RWPE1 (cell line): ENCODE measurements at places on chromosomes 12 and 14.

- DNase-seq = peak; percentile 81
Observed at GRCh38 chr12:104219361-104219892, 3.8 kb downstream of the TXNRD1 start.

- DNase-seq = no peak
Observed at GRCh38 chr12:111650912-111651311, 34.8 kb downstream of the BRAP start.

GRCh38 chr14:99118046-99118721, 153.8 kb downstream of the BCL11B start:
- no peak for DNase-seq

DNA sequence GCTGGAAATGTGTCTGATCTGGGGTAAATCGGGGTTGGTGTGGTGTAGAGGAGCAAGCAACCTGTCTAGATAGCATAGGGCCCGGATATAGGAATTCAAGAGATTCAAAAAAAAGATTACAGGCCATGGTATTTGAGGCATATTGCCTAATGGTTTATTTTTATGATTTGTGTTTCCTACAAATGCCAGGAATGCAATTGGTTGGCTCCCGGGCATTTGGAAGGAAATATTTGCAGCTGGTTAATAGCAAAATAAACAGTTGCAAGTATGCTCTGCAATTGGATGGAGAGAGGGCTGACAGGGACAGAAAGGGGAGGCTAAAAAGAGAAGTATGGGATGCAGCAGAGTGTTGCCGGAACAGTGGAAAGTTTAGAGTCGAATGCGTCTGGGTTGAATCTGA, 315.6 kb upstream of the ATP2B1 start:
- no peak for DNase-seq

GRCh38 chr14:64879635-64880220, at the start of gene SPTB:
Gene SPTB, minus strand, starts transcription at chr14:64879907. Its CDS starts 56,813 bp downstream, at chr14:64823094.
- peak; percentile 10 for DNase-seq

DNA sequence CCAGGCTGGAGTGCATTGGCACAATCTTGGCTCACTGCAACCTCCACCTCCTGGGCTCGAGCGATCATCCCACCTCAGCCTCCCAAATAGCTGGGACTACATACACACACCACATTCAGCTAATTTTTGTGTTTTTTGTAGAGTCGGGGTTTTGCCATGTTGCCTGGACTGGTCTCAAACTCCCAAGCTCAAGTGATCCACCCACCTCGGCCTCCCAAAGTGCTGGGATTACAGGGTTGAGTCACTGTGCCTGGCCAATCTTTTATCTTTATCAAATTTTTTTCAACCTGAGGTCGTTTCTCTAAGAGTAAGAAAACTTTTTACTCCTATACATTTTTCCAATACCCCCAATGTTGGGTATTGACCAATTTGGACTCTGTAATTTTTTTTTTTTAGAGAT, 40.0 kb upstream of the NAP1L1 start:
- no peak for DNase-seq

- DNase-seq = no peak
Observed at GRCh38 chr14:36517242-36518030, 2.6 kb downstream of the NKX2-1 start.

- DNase-seq = no peak
Observed at GRCh38 chr14:56294128-56294527, 175.9 kb downstream of the PELI2 start.

GRCh38 chr12:129296671-129297070, 443.4 kb downstream of the GLT1D1 start:
- DNase-seq = no peak

GRCh38 chr12:91347481-91348214, 165.0 kb upstream of the DCN start:
- no peak for DNase-seq

DNA sequence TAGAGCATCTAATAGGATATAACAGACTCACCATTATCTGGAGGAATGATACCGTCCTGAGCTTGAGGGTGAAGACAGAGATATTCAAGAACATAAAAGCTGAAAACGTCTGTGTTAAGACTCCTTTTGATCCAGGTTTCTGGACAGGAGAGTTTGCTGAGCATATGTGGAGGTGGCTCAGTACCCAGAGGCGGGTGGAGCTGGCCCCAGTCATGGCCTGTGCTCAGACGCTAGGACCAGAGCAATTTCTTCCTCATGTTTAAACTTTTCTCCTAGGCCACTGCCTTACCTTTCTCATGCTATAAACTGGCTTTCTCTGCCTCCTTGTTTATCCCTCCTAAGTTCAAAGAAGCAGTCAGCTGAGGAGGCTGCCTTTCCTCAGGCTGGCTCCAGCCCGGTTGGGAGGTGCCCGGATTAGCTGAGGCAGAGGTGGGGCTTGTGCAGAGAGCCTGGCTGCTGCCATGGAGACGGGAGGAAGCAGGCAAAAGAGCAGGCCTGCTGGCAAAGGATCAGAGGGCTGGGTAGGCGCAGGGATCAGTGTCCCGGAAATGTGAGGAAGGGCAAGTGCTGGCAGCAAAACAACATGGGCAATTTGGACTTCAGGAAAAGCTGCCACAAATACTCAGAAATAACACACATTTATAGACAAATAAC, 13.7 kb downstream of the COA8 start:
- peak; percentile 85 for DNase-seq

DNA sequence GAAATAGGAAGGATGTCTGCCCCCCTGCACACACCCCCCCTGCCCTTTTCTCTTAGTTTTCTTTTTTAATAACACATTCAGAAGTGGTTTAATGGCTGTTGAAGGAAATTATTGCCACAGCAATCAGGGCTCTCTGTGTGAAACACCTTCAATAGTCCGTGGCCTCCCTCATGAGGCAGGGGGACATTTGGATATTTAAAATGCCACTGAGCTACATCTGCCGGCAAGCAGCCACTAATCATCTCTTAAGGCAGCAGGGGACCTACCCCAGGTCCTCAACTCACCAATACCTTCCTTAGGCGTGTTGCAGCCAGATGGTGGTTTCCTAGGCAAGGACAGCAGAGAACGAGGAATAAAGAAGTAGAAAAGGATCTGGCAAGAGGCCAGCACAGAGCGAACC, 283.2 kb downstream of the TTC8 start:
- DNase-seq = no peak

DNA sequence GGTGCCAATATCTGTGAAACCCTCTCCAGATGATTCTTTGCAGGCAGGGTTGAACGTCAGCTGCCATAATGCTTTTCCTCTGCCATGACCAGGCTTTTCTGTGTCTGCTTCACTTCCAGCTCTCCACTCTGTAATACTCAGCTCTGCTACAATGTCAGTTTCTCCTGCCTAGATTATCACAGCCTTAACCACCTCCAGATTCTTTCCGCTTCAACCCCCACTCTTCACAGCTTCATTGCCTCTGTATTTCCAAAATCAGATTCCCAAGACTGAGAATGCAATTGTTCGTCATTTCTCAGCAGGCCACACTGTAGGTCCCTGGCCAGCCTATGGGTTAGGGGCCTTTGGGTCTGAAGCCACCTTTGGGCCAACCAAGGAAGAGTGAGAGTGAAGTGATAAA, 73.7 kb upstream of the SCN8A start:
- DNase-seq = no peak

DNA sequence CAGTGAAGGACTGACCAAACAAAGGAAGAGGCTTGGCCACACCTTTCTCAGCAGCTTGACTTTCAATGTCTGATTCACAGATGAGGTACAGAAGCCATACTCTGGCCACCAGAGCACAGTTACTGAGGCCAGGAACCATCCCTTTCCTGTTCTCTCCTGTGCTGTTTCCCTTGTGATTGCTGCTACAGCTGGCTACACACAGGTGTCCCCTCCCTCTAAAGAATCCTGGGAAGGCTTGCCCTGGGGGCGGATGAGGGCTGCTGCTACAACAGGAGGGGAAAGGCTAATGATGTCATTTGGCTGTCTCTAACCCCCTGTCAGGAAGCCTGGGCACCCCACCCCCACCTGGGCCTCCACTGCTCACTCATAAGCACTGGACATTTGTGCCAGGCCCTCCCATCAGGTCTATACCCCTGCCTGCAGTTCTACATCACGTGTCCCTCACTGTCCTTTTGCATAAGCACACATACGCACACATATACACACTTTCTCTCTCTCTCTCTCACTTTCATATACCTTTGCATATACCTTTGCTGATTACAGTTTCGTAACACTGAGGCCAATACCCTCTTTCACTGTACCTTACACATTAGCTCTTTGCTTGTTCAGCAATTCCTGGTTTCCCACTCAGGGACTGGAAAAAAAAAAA, 41.4 kb downstream of the PRPF40B start:
- no peak for DNase-seq

GRCh38 chr12:113899042-113899560, 67.0 kb downstream of the RBM19 start:
- no peak for DNase-seq

- DNase-seq = no peak
Observed at GRCh38 chr12:55658212-55658611, 21.5 kb downstream of the OR10P1 start.

GRCh38 chr12:12899530-12900380, 8.4 kb downstream of the GPRC5A start:
- peak; percentile 49 for DNase-seq

DNA sequence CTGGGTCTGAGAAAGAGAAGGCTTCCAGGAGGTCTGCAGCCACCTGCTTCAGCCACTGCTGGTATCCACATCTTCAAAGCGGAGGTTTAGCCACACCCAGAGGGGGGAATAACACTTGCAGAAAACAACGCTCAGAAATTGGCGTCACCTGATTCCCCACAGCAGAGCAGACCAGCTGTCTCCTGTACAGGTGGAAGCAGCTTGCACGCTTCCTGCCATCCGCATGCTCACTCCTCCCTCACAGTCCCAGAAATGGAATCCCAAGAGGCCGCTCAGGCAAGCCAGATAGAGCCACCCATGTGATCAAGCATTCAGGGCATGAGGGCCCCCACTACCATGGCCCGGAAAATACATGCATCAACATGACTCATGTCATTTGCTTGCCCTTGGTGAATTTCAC, 112.2 kb upstream of the DIO3 start:
- DNase-seq = no peak

- DNase-seq = no peak
Observed at GRCh38 chr14:69135133-69135532, 17.8 kb downstream of the DCAF5 start.

DNA sequence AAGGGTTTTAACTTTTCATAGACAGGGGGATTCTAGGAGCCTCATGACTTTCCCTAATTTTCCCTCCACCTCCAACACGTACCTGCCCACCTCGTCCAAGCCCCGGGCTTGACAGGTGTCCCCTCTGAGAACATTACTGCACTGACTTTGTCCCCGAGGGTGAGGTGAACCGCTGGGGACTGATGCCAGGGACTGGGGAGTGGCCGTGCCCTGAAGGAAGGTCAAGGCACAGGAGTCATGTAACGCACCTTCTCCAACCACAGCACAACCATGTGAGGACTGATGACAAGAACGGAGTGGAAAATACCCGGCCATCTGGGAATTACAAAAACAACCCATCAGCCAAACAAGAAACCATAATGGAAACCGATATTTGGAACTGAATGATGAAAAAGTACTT, 214.7 kb upstream of the C14orf180 start:
- no peak for DNase-seq

DNA sequence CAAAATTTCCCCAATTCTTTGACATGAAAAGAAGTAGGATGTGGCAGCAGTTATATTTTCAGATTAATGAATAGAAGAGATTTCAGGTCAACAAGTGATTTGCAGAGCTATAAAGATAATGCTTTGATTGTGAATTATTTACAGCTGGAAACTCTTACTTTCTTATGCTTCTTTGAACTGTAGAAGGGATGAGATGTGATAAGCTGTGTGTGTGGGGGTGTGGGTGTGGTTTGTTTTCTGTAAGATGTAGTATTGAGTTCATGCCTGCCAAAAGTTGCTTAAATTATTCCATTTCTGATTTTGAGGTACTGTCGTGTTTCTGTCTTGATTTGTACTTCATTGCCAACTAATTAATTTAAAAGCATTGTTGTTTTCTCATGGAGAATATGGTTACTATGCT, 22.7 kb downstream of the AEBP2 start:
- no peak for DNase-seq

DNA sequence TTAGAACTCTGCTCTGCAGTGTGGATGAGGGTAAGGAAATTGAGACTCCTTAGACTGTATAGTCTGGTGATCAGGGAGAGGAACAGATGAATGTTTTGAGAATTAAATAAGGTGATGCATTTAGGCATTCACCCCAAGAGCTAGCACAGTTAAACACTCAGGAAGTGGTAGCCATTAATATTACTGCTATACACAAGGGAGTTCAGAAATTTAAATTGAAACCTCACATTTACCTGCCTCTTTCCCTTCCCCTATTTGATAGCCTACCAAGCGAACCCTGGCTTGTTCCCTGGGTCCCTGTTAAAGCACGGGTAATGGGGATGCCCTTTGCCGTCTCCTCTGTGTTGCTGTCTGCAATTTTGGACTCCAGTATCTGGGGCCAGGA, 18.2 kb downstream of the WNT5B start:
- DNase-seq = no peak

DNA sequence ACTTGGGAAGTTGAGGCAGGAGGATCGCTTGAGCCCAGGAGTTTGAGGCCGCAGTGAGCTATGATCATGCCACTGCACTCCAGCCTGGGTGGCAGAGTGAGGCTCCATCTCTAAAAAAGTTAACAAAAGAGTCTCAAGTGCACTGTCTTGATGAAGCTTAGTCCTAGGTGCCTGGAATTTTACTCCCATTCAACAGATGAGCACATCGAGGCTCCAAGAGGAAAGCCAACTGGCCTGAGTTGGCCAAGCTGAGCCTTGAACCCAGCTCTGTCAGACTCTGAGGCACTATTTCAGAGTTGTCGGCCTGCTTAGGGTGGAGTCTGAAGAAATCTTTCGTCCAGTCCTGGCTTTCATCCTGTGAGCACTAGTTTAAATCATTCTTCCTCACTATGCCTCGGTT, 98.1 kb upstream of the MAP1LC3B2 start:
- no peak for DNase-seq

GRCh38 chr12:115088328-115088994, 404.5 kb upstream of the TBX3 start:
- no peak for DNase-seq

DNA sequence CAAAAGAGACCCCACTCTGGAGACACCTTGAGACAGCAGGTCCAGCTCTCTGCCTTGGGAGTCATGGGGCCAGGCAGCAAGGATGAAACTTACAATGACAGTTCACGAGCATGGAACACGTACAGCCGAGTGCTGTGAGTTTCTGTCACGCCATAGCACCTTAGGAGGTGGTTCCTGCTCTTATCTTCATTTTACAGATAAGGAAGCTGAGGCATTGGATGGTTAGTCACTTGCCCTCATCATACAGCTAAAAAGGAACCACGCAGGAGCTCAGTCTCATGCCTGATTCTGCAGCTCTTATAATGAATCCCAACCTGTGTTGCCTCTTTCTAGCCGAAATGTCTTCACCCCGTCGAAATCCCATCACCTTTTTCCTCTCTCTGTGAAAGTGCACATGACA, 39.9 kb downstream of the C14orf132 start:
- no peak for DNase-seq

DNA sequence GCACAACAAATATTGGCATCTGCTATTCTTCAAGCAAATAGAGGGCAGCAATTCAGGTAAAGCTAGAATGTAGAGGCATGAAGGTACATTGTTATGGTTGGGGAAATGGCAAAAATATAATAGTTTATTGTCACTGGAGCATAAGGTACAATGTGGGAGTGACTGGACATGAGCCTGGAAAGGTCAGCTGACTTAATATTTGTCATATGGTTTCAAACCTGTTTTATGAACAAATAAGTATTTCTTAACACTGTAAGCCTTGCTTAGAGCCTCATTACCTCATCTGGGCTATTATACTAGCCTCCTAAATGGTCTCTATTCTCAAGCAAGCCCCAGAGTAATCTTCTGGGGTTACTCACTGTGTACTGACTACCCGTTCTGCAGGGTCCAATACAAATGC, 33.7 kb downstream of the FAM177A1 start:
- DNase-seq = no peak

- no peak for DNase-seq
Observed at GRCh38 chr14:22691171-22691570, 47.0 kb upstream of the OR6J1 start.
